Gastroesophageal sphincter (tissue), 4 donors: ENCODE measurements at places on chromosomes 1 and 21.
A peak's percentile ranks its signal among the peaks of the same experiment; 100 is the strongest.

DNA sequence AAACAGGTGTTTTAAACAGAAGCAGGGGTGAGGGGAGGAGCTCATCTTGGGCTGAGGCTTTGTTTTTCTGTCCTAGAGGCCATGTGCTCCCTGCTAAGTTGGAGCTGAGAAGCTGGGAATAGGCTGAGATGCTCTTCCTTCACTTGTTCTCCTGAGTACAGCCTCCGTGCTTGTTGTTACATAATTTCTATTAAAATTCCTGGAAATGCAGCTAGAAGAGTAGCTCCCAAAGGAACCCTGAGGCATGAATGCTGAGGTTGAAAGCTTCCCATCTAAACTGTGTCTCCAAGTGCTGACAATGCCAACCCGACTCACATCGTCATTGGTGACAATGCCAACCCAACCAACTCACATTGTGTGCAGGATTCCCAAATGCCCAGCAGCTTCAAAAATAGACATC, 12.6 kb upstream of the ITPKB start:
- H3K27ac ChIP-seq: no peak overlapping the region
- H3K36me3 ChIP-seq: no peaks in the 10 kb centered on the region
- H3K4me1 ChIP-seq: no peaks in the 10 kb centered on the region
- H3K27me3 ChIP-seq: no peaks in the 10 kb centered on the region

DNA sequence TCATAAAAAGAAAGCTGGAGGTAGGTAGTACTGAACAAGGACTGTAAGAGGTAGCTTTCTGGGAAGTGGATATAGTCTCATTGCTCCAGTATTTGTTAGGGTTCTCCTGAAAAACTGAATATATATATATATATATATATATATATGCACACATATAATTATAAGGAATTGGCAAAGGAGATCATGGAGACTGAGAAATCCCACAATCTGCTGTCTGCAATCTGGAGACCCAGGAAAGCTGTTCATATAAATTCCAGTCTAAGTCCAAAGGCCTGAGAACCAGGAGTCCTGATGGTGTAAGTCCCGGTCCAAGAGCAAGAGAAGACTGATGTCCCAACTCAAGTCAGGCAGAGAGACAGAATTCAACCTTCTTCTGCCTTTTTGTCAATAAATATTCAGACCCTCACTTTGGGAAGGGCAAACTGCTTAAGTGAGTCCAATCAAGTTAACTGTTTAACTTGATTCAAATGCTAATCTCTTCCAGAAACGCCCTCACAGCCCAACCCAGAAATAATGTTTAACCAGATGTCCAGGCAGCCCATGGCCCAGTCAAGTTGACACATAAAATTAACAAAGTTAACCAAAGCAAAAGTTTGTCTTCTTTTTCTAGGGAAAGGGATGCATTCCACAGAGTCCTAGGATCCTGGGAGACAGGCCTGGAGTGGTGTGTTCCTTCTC, 225.3 kb upstream of the KAZN start:
- ATAC-seq: no peak
- peaks cover 11% of the 10 kb centered on the region for H3K27me3 ChIP-seq
- no peaks in the 10 kb centered on the region for H3K4me1 ChIP-seq
- H3K4me3 ChIP-seq: no peak overlapping the region
- no peaks in the 10 kb centered on the region for H3K36me3 ChIP-seq
- no peak overlapping the region for H3K27ac ChIP-seq

- no peaks in the 10 kb centered on the region for H3K36me3 ChIP-seq
- H3K27me3 ChIP-seq: peaks cover 37% of the 10 kb centered on the region
- H3K4me1 ChIP-seq: peaks cover 3% of the 10 kb centered on the region
Measured at GRCh38 chr1:3908886-3909517, 8.9 kb upstream of the C1orf174 start.

GRCh38 chr21:15837645-15838044, 107.9 kb downstream of the USP25 start:
- H3K36me3 ChIP-seq: peaks cover 26% of the 10 kb centered on the region
- no peak overlapping the region for H3K27ac ChIP-seq
- H3K4me3 ChIP-seq: no peak overlapping the region
- ATAC-seq: peak; percentile 94

- ATAC-seq: no peak
- H3K4me3 ChIP-seq: no peak overlapping the region
- H3K27me3 ChIP-seq: no peaks in the 10 kb centered on the region
Measured at GRCh38 chr1:85692730-85693314, 15.4 kb downstream of the ZNHIT6 start.

- no peaks in the 10 kb centered on the region for H3K27me3 ChIP-seq
- no peaks in the 10 kb centered on the region for H3K36me3 ChIP-seq
- no peak overlapping the region for H3K4me3 ChIP-seq
- H3K27ac ChIP-seq: no peak overlapping the region
- ATAC-seq: no peak
Measured at GRCh38 chr1:58997637-58998036, 213.8 kb upstream of the JUN start.

DNA sequence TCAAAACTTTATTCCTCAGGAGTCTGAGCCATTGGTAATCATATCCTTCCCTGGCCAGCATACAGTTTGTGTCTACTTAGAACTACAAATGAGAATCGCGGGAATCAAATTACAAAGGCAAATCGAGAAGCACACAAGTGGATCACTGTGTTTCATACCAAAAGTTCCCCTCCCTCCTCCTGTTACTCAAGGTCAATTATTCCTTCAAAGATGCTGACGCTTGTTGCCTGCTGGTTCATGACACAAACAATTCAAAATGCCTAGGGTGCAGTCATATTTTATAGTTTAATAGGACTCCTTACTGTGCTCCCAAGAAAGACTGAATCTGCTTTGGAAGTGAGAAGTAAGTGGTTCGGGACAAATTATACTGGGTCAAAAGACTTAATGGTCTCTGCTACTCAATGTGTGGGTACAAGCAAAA, 93.0 kb upstream of the PBX1 start:
- no peak for ATAC-seq
- H3K36me3 ChIP-seq: no peaks in the 10 kb centered on the region
- H3K4me3 ChIP-seq: no peak overlapping the region
- no peaks in the 10 kb centered on the region for H3K4me1 ChIP-seq
- no peak overlapping the region for H3K27ac ChIP-seq
- no peaks in the 10 kb centered on the region for H3K27me3 ChIP-seq

DNA sequence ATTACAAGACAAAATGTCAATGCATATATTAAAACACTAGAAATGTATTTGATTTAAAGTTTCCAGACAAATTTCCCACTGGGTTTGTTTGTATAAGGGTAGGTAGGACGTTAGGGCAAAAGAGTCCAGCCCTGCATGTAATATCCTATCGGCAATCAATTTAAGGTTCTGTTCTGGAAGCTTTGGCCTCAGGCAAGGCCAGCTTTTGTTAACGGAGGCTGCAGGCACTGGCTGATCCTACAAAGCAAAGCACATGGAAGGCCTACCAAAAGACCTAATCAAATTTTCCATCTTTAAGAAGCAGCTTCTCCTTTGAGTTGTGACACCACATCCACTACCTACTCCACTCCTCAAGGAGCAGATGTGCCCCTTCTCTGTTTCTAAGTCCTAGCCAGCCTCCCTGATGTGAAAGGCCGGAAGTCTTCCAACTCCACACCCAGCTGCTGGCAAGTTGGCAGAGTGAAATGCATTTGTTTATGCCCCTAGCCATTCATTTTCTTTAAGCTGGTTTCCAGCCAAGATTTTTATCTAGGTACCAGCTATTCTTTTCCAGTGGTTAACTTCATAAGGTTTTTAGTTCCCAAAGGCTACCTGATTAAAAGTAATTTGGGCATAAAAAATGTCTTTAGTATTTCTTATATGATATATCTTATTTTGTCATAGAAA, 452.6 kb downstream of the PTBP2 start:
- H3K36me3 ChIP-seq: no peaks in the 10 kb centered on the region
- ATAC-seq: no peak
- no peak overlapping the region for H3K4me3 ChIP-seq
- no peaks in the 10 kb centered on the region for H3K27me3 ChIP-seq
- no peaks in the 10 kb centered on the region for H3K4me1 ChIP-seq

- H3K36me3 ChIP-seq: no peaks in the 10 kb centered on the region
- no peak overlapping the region for H3K4me3 ChIP-seq
- H3K27ac ChIP-seq: no peak overlapping the region
- ATAC-seq: no peak
Measured at GRCh38 chr1:59039551-59039950, 255.7 kb upstream of the JUN start.

GRCh38 chr1:109314795-109315194, 8.0 kb upstream of the MYBPHL start:
- H3K36me3 ChIP-seq: peaks cover 98% of the 10 kb centered on the region
- no peak overlapping the region for H3K4me3 ChIP-seq
- peaks cover 1% of the 10 kb centered on the region for H3K4me1 ChIP-seq
- no peak overlapping the region for H3K27ac ChIP-seq

DNA sequence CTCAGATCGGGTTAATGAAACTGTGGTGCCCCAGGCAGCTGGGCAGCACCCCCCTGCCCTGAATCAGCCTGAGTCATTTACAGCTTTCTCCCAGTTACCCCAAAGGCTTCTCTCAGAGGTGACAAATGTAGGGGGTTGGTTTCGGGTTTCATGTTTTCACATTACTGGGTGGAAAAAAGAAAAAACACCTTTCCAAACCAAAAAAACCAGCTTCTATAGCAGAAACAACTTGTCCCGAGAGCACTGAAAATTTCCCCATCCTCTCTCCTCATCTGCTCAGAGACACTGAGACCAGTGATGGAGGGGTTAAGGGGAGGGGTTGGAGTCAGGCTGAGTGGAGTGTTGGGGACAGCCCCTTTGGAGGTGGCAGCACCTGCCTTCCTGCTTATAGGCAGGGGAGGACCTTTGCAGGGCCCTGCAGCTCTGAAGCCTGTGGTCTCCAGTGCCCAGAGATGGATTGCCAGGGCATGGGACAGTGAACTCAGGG, 15.6 kb downstream of the UTP11 start:
- H3K27ac ChIP-seq: no peak overlapping the region
- H3K36me3 ChIP-seq: peaks cover 3% of the 10 kb centered on the region
- peaks cover 29% of the 10 kb centered on the region for H3K4me1 ChIP-seq
- no peak for ATAC-seq
- H3K27me3 ChIP-seq: no peaks in the 10 kb centered on the region

DNA sequence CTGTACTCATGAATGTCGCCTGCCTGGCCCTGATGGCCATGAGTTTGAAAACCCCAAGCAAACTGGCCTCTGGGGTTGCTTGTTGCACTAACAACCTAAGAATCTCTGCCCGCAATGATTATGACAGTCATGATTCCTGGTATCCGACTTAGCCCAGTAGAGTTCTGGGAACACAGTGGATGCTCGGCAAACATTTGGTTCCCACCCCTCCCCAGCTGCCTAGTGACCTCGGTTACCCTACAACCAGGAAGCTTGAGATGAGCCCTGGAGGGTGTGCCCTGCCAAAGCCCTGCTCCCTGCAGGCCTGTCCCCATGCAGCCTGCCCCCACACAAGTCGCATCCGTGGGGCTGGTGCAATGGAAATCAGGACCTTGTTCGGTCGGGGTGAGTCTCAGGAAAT, 76.0 kb upstream of the ZBTB40 start:
- no peaks in the 10 kb centered on the region for H3K4me1 ChIP-seq
- no peaks in the 10 kb centered on the region for H3K36me3 ChIP-seq
- no peak overlapping the region for H3K4me3 ChIP-seq
- no peak overlapping the region for H3K27ac ChIP-seq
- ATAC-seq: no peak

DNA sequence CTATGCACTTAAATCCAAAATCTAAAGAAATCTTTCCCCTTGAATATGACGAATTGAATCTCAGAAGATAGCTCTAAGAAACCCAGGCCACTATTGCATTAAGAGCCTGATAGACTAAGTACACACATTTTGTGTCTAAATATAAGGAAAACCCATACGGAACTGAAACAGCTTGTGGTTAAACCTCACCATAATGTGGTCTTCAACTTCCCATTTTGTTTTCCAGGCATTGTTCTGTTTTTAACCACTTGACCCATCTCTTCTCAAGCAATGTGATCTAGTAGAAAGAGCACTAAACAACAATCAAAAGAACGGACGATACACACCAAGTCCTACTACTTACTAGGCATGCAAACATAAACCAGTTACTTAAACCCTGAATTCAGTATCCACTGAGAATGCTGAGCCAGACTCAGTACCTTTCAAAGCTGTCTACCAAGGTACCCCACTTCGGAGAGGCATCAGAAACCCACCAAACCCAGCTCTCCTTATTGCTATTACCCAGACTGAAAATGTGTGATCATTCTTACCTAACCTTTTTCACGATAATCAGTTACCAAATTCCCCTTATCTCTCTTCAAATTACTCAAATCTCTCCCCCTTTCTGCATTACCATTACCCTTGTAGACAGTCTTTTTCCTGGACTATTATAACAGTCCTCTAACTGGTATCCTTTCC, 12.8 kb downstream of the OTUD7B start:
- peaks cover 17% of the 10 kb centered on the region for H3K36me3 ChIP-seq
- no peak overlapping the region for H3K27ac ChIP-seq
- H3K27me3 ChIP-seq: no peaks in the 10 kb centered on the region
- ATAC-seq: no peak
- peaks cover 23% of the 10 kb centered on the region for H3K4me1 ChIP-seq

DNA sequence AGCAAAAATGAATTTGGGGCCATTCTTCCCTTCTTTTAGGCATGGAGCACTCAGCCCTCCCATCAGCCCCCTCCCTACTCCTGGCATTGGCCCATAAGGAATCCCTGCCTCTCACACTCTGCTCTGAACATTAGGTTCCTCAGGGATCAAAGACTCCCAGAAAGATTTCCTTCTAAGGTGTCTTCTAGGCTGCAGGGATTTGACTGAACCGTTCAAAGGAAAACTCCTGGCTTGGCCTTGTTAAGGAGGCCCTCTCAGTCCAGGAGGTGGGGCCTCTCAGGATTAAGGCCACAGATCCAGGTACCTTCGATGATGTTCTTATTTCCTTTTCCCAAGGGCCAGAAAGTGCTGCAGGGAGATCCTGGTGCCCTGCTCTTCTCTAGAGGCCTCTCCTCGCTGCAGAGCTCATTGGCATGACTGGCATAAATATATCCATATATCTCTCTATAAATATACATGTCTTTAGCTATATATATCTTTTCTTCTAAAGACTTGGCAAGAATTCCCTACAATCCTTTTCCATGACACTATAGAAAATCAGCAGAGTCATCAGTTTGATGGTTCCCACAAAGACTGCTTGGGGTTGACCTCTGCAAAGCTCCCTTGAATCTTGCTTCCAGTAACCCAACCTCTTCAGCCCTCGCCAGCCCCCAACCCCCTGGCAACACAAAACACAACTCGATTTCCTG, 59.1 kb downstream of the PLXNA2 start:
- H3K4me3 ChIP-seq: no peak overlapping the region
- peak overlapping the region; percentile 87 for H3K27ac ChIP-seq
- peaks cover 81% of the 10 kb centered on the region for H3K4me1 ChIP-seq
- ATAC-seq: peak; percentile 49
- no peaks in the 10 kb centered on the region for H3K36me3 ChIP-seq
- no peaks in the 10 kb centered on the region for H3K27me3 ChIP-seq

DNA sequence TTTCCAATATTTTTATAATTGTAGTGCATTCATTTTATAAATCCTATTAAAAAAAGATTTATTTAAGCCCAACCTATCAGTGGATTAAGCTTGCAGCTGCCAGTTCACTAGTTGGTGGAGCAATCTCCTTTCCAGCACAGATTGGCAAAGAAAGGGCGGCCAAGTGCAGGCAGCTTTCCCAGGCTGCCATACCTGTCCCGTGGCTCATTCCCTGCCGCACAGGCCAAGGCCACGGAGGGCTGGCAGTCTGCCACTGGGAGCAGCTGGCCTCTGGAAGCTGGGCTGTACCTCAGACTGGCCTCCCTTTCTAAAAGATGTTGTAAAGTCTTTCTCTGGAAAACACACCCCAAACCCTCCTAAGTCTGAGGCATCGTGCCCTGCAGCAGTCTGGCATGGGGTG, 74.2 kb downstream of the SIM2 start:
- peaks cover 13% of the 10 kb centered on the region for H3K4me1 ChIP-seq
- H3K27ac ChIP-seq: no peak overlapping the region
- H3K4me3 ChIP-seq: no peak overlapping the region
- H3K36me3 ChIP-seq: no peaks in the 10 kb centered on the region
- no peaks in the 10 kb centered on the region for H3K27me3 ChIP-seq
